SW 1271 (cell line): ENCODE measurements at places on chromosomes 5 and 9.
A peak's percentile ranks its signal among the peaks of the same experiment; 100 is the strongest.

DNA sequence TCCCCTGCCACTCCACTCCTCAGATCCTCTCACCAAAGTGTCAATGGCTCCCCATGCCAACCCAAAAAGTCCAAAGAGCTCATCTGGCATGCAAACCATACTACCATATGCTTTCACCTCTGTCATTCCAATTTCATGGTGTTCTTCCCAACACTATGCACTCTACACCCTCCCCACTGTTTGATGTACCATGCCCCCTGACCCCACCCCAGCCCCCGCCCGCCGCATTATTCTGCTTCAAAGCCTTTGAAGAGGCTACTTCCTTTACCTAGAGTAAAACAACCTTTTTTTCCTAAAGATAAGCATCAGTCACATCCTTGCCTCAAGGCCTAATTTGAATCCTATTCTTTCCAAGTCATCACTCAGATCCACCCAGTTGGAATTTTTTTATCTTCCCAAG lies 226.3 kb downstream of the DEPDC1B start:
- DNase-seq: no peak

DNA sequence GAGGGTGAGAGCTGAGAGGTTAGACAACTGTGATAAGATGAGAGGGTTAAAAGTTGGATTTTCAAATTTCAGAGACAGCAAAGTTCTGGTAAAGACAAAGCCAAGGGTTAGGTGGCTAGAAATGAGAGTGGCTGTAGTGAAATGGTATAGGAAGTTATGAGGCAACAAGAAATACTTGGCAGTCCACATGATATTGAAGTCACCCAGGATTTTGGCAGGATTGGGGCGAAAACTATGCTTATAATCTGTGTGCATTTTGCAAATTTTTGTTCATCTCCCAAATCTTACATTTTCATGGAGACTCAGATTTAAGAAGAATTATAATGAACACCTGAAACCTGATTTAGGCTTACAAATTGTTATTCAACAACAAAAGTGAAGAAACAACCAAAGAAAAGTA lies 35.6 kb downstream of the C9 start:
- no peak for DNase-seq

- DNase-seq: peak; percentile 33
Measured at GRCh38 chr5:135569755-135570452, 8.9 kb downstream of the CXCL14 start.

GRCh38 chr5:5605170-5605764 lies 182.8 kb downstream of the ICE1 start:
- DNase-seq: no peak

DNA sequence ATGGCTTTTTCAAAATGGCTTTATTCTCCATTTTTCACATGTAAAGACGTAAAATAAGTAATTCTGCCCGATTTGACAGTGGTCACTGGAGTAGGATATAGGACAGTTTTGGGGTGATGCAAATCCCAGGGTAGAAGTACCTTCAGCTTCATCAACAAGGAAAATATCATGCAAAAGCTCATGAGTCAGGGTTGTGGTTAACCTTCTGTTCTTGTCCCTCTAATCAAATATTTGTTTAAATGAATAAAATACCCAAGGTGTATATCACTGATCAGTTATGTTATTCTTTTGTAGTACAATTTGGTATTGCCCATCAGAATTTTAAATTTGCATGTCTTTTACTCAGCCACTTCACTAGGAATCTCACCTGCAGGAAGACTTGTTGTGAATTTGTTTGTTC lies 40.0 kb downstream of the FBXL7 start:
- DNase-seq: no peak

- no peak for DNase-seq
Measured at GRCh38 chr9:100058699-100059579, 39.9 kb downstream of the ERP44 start.

GRCh38 chr9:109604781-109605180 lies 106.7 kb upstream of the PTPN3 start:
- no peak for DNase-seq

DNA sequence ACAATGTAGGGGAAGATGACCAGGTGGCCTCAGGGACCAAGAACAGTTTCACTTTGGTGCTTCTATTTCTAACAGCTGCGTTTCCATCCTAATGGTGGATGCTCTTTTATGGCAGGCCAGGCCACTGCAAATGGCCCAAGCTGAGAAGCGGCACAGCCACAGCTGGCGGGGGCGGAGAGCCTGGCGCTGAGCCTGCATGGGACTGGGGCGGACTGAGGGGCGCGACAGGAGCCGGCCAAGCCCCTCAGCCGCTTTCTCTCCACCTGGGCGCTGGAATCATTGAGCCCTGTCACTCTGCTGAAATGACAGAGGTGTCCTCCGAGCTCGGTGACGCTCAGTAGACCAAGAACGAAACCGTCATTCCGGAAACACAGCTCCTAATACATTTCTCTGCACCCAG lies 317.3 kb upstream of the PDE4D start:
- DNase-seq: no peak
